ENCODE measurements at places on chromosomes 12 and 14.

GRCh38 chr14:86321151-86321550, 791.2 kb downstream of the FLRT2 start:
- no peak for DNase-seq

- DNase-seq = no peak
These were observed 38.3 kb downstream of the ATF7IP start for GRCh38 chr12:14403711-14404196.

- no peak for DNase-seq
These were observed 37.8 kb upstream of the ATF7IP start for GRCh38 chr12:14327711-14328110.

- no peak for DNase-seq
These were observed 2.3 kb downstream of the SLC48A1 start for GRCh38 chr12:47775100-47775911.

GRCh38 chr12:84166812-84167211, 745.8 kb downstream of the SLC6A15 start:
- no peak for DNase-seq
